ENCODE measurements at places on chromosomes 11 and 22.

DNA sequence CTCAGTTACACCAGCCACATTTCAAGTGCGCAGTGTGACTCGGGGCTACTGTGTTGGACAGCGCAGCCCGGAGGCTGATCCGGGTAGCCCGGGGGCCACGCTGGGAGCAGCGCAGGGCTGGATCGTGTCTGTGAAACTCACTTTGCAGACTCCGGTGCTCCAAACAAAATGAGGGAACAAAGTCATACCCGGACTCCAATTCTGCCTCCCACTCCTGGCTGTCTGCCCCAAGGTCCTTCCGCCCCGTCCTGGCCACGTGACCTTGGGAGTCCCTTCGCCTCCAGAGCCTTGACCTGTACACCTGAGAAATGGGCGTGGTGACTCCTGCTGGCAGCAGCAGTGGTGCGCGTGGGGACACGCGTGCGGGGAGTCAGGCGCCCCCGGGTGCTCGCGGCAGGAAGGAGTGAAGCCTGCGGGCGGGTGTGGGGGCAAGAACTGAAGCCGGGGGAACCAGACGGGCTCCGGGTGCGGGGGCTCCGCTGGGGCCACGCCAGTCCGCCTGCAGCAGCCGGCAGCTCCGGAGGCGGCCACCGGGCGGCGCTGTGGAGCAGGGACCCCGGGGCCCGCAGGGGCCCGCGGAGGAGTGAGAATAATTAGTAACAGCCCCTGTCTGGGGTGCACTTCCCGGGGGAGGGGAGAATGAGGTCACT is 42.4 kb downstream of the KCNJ4 start:
- DNase-seq, result peak; percentile 62

GRCh38 chr11:62472063-62472884 is 53.4 kb downstream of the SCGB1A1 start:
- DNase-seq, result no peak

DNA sequence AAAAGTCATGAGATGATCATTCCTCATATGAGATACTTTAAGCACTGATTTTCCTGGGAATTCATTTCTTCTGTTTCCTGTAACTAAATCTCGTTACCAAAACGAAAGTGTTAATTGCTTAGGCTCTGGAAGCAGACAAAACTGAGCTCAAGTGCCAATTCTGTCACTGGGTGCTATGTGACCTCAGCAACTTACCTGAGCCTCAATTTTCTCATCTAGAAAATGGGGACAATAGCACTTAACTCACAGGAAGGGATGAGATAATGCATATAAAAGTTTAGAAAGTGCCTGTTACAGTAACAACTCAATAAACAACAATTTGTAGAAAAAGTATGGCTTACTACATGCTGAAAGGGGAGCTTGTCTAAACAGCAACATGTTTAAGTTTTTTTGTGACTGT is 170.2 kb upstream of the MTMR2 start:
- DNase-seq, result no peak

DNA sequence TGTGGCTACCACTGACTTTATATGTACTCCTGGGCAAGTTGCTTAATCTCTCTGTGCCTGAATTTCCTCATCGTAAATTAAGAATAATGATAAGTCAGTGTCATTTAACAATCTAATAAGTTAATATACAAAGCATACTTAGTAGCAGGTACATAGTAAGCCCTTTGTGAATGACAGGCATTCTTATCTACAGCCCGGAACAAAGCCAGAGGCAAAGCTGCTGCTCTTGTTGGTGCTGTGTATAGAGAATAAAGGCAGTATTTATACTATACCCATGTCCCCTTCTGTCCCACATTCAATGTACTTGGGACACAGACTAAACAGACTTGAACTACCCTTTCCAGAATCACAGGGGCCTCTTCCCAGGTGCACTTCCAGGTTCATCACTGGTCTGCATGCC is 229.7 kb upstream of the NCAM1 start:
- DNase-seq, result no peak
